ENCODE measurements at places on chromosomes 16 and 17. TPM values are rescaled to one million over a fixed set of nuclear protein-coding genes. Genes with fewer than 3 reads are reported as not detected.

SGCA gene
- total RNA-seq: not detected

LHX1 gene
- total RNA-seq: 11.8 TPM

PNMT gene
- total RNA-seq: 1.5 TPM

CA5A gene
- total RNA-seq: not detected

AXIN2 gene
- 8.9 TPM for total RNA-seq

RAB37 gene
- not detected for total RNA-seq

GPRC5C gene
- total RNA-seq: 65.3 TPM

PTGES3L gene
- total RNA-seq: 5.8 TPM

OR1F1 gene
- 0.32 TPM for total RNA-seq

TNRC6C gene
- 7.3 TPM for total RNA-seq

ARHGAP44 gene
- 1.4 TPM for total RNA-seq

SOST gene
- total RNA-seq: not detected

KCNH4 gene
- total RNA-seq: not detected

ZNF205 gene
- 13.2 TPM for total RNA-seq

PMFBP1 gene
- 1.2 TPM for total RNA-seq

LRRC46 gene
- 0.30 TPM for total RNA-seq

NTN1 gene
- total RNA-seq: 8.6 TPM

NEUROD2 gene
- not detected for total RNA-seq

DUS1L gene
- 59.5 TPM for total RNA-seq

AIPL1 gene
- total RNA-seq: not detected

HSPB9 gene
- total RNA-seq: not detected
